Fibroblast of gingiva (primary cell): ENCODE measurements at places on chromosomes 6 and 20.

- no peak for DNase-seq
Measured at GRCh38 chr6:43481591-43482236, 4.3 kb downstream of the TJAP1 start.

DNA sequence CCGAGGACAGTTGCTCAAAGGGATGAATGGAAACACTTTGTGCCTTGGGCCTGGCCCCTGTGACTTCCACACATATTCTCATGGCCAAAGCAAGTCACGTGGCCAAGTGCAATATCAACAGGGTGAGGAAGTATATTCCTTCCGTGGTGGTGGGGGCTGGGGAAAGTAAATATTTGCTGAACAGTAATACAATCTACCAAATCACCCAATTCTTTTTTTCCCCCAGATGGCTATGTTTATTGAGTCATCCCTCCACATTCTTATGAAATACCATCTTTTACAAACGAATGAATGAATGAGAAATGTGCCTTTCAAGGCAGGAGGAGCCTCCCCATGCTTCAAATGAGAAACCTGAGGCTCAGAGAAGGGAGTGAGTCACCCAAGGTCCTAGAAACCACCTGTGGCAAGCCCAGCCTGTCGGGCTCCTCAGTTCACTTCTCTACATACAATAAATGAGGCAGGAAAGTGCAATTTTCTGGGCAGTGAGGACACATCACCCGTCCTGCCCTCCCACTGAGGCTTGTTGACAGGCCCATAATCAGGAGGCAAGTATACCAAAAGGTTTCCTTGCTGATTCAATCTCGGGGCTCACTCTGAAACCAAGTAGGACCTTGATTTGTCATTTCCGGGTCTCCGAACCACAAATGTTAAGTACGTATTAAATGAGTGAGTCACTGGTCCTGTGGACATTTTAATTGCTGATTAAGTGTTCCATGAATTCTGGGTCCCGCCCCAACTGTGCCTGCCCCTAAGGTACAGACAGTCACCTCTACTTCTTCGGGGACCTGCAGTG is 25.3 kb upstream of the TOP1 start:
- DNase-seq: peak; percentile 97

DNA sequence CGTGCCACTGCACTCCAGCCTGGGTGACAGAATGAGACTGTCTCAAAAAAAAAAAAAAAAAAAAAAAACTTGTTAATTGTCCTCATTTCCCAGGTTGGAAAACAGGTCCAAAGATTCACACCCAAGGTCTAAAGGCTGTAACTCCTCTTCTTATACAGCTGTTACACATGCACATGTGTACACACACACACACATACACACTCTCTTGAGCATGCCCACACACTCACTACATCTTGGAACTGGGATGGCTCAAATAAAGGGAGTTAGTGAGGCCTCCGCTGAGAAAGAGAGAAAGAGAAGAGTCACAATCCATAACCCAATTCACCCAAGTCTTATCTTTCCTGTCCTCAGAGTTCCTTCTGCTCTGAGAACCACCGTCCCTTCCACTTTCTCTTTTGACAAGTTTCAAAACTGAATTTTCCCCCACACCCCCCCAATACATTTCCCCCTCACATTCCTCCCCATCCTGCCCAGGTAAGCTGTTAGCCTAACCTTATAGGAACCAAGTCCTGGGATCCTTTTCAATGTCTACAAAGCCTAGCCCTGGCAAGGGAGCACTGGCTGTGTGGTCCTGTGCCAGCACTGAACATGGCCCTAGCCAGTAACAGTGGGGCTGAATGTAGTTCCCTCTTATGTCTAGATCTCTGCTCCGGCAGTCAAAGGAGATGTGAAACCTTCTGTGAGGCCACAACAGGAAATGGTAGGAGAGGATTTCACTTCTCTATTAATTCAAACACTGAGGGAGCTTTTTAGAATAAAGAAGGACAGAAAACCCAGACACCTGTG is 3.2 kb upstream of the HLA-DMB start:
- DNase-seq: no peak

GRCh38 chr6:14313248-14313647 is 195.7 kb downstream of the CD83 start:
- no peak for DNase-seq

GRCh38 chr20:53165452-53165851 is 193.3 kb downstream of the TSHZ2 start:
- no peak for DNase-seq

DNA sequence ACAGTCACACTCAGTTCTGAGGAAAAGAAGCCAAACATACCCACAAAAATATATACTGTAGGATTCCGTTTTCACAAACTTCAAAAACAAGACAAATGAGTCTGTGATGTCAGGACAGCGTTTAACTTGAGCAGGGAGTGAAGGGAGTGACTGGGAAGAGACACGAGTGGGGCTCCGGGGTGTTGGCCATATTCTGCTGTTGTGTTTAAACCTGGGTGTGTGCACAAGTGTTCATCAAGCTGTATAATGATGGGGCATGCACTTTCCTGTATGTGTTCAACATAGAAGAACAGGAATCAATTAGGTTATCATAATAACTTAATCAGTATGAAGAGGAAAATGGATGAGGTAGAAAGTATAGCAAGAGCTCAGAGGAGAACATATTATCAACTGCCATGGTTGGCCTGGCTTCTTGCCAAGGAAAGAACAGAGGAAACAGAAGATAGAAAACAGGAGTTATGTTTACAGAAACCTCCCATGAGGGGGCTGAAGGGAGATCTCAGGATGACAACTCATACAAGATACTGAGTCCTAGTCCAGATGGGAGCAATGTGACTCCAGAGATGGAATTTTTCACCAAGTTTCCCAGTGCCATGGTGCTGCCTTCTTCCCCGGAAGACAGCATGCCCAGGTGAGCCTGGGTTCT is 15.1 kb upstream of the AFDN start:
- DNase-seq: no peak

DNA sequence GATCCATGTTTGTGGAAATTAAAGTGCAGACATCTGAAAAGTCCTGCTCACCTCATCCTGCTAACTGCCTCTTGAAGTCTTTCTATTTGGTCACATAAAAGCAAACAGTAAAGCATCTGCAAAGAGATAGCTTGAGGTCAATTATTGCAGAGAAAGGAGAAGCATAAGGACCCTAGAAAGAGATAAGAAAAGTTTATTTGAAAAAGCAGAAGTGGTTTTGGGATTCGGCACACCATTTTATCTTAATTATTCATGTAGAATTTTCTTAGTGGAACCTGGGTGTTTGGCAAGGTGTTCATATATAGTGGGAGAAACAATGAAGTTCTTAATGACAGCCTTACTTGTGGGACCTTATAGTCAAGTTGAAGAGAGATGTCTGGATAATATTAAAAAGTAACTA is 280.8 kb downstream of the CENPW start:
- DNase-seq: no peak

GRCh38 chr6:19554356-19555225 is 282.6 kb upstream of the ID4 start:
- DNase-seq: no peak

- peak; percentile 48 for DNase-seq
Measured at GRCh38 chr20:51529081-51529681, 13.3 kb downstream of the NFATC2 start.

DNA sequence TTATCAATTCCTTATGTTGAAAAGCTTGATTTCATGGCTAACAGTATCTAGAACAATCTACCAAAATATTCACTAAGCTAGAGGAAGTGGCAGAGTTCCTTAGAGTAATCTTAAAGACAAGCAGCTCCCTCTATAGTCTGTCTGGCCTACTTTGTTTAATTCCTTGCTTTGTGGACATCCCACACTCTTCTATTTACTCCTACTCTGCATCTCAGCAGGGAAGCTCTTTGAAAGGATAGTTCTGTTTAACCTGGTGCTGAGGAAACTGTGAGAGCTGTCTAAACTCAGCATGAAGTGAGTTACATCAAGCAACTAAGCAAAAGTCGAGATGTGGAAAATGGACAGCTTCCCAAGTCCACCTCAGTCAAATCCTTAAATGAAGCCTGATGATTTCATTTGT is 4.3 kb downstream of the REV3L start:
- DNase-seq: peak; percentile 53

DNA sequence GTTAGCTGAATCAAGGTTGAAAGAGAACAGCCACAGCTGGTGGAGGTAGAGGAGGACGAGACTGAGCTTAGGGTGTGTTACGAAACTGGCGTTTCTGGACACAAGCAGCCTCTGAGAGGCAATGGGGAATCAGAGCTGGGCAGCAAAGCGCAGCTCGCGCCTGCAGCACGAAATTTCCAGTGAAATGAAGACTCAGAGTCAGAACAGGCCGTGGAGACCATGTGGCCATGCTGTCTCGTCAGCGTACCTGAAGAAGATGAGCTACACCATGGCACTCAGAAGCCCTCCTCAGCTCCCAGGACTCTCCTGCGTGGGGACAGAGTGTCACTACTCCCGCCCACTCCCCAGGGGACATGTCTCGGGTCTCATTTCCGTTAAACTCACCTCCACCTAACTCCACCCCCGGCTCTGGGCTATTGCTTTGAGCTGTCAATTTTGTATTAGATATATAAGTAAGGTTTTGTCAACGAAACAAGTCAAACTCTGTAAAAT is 256.9 kb downstream of the ERMARD start:
- no peak for DNase-seq

DNA sequence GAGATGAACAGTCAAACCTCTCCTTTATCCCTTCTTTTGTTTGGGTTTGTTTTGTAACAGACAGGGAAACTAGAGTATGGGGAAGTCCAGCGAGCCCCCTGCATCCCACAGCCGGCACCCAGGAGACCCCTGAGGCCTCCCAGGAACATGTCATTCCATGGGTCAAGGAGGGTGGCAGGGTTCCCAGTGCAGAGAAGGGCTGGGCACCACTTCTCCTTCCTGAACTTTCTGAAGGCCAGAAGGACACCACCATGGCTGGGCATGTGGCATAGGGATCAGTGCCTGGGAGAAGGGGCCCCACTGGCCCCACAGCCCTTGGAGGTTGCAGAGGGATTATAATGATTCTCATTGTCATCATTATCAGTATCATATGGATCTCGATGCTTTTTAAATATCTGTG is 13.9 kb upstream of the CST7 start:
- DNase-seq: no peak

- no peak for DNase-seq
Measured at GRCh38 chr20:61735503-61735785, 330.2 kb downstream of the TAF4 start.

- DNase-seq: no peak
Measured at GRCh38 chr6:37699138-37699766, 1.6 kb upstream of the MDGA1 start.

DNA sequence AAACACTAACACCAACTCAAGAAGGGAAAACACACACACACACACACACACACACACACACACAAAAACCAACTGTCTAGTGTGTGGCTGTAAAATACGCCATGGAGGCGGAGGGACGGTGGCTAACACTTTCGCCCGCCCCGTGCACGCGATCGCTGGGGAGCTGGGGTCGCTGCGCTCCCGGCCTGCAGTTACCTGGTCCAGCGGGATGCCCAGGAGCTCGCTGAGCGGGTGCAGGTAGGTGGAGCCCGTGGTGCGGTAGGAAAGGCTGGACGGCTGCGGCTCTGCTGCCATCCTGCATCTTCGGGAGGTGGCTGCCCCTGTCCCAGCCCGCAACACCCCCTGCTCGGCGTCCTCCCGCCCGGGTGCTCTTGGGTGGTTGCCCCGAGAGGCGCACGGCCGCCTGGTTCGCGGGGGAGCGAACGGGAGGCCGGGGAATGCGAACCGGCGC is 303 bp downstream of the MBOAT1 start:
- DNase-seq: peak; percentile 47

DNA sequence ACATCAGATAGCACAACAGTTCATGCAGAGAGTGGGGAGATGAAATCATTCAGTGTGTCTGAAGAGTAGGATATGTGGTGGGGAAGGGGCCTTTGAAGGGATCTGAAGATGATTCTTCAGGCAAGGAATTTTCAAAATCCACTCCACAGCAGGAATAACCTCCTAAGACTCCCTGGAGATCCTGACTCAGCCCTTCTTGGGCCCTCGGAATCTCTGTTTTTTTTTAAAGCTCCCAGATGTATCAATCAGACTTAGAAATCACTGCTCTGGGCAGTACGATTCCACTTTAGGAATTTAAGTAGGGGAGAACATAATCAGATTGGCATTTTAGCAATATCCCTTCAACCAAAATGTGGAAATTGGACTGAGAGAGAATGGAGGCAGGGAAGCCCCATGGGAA is 55.5 kb downstream of the RIOK1 start:
- DNase-seq: no peak

DNA sequence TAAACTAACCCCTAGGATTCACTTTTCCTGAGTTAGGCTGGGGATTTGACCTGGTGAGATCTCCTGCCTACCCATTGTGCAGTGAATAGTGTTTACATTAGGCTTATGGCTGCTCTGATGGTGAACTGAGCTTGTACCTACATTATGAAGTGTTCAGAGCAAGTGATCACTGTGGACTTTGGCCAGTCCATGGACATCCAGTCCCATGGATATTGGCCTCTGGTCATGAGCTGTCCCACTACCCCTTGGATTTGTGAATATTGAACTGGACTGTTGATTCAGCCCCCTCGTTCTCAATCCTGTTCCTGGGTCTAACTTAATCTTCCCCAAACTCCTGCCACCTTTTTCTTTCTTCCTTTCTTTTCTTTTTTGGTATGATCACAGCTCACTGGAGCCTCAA is 13.8 kb downstream of the ASIP start:
- DNase-seq: no peak

GRCh38 chr6:113461153-113461932 is 395.8 kb upstream of the MARCKS start:
- DNase-seq: peak; percentile 26

DNA sequence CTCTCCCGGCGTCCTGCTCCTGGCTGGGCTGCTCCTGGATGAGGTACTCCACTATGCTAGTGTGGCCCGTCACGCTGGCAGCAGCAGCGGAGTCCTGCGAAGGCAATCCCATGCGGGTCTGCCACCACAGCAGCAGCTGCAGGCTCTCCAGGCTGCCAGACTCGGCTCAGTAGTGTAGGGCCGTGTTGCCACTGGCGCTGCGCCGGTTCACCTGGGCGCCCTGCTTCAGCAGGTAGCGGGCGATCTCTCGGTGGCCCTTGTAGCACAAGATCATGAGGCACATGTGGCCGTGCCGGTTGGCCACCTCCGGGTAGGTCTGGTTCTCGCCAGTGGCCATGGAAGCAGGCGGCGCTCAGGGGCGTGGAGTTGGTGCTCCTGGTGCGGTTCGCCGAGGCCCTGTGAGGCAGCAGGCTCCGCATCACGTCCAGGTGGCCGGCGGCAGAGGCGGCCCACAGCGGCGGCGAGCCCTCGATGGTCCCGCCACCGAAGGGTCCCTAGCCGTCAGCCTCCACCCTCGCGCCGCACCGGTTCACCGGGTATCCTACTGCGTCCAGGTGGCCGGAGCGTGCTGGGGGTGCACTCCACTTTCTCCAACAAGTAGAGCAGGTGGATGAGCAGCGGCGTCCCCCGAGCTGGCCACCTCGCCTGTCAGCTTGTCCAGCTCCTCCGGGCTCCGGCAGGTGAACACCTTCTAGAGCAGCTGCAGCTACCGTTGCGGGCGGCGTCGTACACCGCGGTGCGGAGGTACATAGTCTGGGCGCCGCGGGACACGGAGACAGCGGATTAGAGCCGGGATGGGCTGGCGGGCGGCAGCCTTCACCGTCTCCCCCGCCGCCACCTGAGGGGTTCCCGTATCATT is 19.8 kb downstream of the RFPL4B start:
- no peak for DNase-seq
